Prostate gland (tissue), 2 donors: ENCODE measurements at places on chromosomes 6 and 20. TPM values are rescaled to one million over a fixed set of nuclear protein-coding genes. Genes with fewer than 3 reads are reported as not detected.

GRCh38 chr6:134442073-134442472, 124.2 kb upstream of the SGK1 start:
- DNase-seq, result no peak

GRCh38 chr6:158697811-158698210, 48.0 kb downstream of the SYTL3 start:
- DNase-seq, result no peak

DNA sequence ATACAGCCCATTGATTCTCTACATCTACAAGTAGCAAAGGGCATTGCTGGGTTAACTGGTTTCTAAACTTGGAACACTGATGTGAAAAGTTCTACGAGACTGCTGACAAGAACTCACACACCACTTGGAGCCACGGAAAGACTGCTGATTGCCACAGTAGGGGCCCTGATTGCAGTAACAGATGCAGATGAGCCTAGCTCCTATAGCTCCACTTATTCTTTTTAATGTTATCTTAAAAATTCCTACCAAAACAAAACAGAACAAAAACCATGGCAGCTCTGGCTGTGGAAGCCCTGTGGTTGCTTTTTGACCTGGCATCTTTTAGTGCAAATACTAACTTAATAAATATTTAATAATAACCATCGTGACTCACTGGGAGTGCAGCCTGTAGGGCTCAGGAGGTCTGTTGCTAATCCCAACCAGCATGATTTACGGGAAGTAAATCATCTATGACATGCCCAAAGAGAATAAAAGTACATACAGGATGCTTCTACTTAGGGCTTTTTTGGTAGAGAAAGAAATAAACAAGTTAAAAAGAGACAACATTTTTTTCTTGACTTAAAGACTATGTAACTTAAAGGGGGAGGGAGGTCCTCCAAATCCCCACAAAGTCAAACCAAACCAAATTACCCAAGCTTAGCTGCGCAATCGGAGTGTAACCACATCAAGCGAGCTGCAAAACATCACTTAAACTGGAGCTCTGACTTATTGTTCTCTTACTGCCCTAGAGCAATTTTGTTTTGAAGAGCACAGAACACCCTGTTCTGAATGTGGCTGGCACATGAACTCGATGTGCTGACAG, 87.2 kb downstream of the FKBP5 start:
- peak; percentile 80 for DNase-seq

OPRM1 gene
- total RNA-seq, result not detected

DNA sequence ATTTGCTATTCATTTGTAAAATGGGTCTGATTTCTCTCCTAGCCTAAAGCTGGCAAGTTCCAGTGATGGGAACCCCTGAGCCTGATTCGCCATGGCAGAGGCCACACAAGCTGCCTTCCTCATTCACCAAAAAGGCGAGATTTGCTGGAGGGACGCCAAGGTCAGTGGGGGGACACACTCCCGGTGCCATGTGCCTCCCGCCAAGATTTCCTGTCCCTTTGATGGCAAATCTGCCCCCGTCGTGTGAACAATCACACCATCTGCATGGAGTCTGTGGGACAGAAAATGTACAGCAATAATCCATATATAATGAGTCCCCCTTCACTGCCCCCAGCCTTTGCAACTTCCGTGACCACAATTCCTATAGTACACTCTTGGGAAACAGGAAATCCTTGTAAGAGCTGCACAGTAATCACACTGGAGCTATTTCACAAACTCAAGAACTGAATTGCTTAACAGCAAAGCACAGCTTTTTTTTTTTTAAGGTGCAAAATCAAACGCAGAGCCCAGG, 15.7 kb upstream of the IGF2R start:
- DNase-seq, result no peak

HMGCLL1 gene
- 5.7 TPM for total RNA-seq

- no peak for DNase-seq
Measured at GRCh38 chr20:38217791-38218565, 42.6 kb downstream of the KIAA1755 start.
